ENCODE measurements at places on chromosomes 3 and 15. TPM values are rescaled to one million over a fixed set of nuclear protein-coding genes. Genes with fewer than 3 reads are reported as not detected.

ALDH1A2 gene
- 0.86 TPM for total RNA-seq

MORC1 gene
- not detected for total RNA-seq

CP gene
- total RNA-seq = not detected

PLXNB1 gene
- total RNA-seq = 37.4 TPM
